ENCODE measurements at places on chromosomes 4 and X.

DNA sequence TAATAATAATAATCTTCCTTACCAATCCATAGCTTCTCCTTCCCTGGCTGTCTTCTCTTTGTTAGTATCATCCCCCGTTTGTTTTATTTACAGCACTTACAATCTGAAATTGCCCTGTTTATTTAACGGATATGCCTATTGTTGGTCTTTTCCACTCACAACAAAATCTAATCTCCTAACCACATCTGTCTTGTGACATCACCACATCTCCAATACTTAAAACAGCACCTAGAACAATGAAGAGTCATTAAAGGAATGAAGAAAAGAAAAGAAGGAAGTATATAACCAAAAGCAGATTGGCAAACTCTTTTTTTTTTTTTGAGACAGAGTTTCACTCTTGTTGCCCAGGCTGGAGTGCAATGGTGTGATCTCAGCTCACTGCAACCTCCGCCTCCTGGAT is 38.7 kb upstream of the JADE1 start:
- DNase-seq = no peak

DNA sequence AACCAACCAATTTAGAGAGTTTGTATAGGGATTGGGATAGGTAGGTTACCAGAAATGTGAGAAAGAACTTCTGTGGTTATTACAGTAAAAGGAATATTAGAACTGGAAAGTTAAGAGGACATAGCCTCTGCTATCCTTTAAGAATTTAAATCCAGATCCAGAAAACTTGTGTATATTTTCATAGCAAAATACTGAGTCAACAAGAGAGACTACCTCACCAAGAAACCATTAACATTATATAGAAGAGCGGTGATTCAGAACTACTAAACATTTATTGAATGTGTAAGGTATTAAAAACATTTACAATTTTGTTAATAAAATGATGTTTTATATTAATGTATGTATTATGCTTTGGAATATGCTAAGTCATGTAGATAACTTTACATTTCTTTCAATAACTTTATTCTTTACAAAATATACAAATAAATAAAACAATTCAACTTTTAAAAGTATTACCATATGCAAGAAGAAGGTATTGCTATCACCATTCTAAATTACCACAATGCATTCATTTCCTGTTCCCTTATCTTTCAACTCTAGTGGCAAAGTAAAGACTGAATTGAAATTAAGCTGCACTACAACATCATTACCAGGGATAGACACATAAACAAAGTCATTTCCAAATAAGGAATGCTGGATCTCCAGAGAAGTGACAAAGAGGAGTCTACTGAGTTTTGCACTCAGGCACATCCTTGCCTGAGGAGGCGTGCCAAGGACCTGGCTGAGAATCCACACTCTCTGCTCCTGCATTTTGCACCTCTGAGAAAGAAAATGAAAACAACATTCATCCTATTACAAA is 6.1 kb upstream of the BDH2 start:
- DNase-seq = no peak

DNA sequence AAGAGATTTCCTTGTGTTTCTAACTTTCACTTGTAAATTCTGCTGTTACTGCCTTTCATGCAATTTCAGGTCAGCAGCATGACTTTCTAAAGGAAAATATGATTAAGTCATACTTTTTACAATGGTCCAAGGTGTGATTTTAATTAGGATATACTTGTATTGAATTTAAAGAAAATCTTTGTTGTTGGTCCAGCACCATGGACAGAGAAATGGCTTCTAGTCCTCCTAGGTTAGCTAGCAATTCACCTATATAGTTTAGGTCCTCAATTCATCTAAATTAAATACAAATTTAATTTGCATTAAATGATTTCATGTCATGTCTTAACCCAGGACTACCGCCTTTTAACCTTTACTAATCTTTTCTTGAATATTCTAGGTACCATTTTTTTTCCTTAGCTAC is 304.9 kb upstream of the RPS6KA3 start:
- DNase-seq = no peak

DNA sequence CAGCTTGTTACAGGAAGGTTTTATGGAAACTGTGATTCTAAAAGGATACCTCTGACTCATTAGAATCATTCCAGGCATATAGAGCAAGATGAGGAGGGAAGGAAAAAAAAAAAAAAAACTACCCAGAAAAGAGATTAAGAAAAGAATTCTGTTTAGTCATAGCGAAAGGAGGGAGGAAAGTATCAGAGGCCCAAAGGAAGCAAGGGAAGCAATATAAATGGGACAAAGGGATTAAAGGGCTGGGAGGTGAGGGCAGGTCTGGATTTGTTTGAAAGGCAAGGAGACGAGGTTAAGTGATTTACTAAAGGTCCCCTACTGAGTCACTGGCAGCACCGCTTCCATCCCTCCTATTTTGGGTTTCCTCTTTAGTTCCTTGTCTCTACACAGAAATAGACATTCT is 88.6 kb upstream of the IL1RAPL1 start:
- DNase-seq = no peak

GRCh38 chrX:31633349-31633748 is 561.5 kb upstream of the FTHL17 start:
- no peak for DNase-seq

DNA sequence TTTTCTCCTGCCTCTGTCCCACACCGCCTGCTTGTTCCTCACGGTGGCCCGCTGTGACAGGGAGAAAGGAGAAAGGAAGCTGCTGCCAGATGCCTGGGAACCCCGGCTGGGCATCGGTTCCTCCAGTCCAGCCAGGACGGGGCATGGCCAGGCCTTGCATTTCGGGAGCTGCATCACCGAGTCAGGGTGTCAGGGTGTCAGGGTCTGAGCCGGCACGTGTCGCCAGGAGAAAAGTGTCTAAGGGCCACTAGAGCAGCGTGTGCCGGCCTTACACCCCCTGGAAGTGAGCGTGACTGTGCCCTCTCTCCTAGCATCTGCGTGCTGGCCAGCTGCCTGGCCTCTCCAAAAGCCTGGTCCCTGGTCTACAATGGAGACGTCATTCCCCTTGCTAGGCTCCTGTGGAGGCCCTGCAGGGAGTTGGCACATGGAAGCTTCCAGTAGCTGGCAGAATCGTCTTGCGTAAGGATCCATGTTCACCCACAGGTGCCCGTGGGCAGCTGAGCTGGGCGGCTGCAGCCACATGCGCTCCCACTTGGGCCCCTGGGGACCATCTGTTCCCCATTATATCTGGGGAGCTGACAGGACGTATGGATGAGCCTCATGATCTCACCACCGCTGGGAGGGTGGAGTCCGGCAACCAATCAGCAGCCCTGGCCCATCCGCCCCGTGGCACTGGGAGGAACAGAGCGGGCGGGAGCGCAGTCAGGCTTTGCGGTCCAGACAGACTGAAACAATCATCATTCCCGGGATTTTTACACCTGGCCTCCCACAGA is 39.9 kb upstream of the HMX1 start:
- DNase-seq = peak; percentile 5

- DNase-seq = no peak
These were observed 27.9 kb upstream of the GABRA2 start for GRCh38 chr4:46417848-46418247.

DNA sequence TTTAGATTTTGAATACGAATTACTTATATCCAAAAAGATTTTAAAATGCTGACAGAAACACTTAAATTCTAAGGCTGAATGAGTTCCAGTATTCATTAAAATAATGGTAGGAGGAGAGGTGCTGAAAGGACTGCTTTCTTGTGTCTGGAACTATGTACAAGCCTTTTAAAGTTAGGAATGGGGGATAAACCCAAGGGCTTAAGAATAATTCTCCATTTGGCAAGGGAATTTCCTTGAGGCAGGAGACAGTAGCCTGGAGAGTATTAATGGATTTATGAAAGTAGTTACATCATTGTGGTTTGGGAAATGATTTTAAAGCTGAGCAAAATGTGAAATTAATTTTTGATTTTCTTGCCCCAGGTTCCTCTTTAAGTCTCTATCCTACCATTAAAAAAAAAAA is 266.5 kb upstream of the KCNIP4 start:
- DNase-seq = no peak

GRCh38 chr4:14076776-14077175 is 449.3 kb upstream of the BOD1L1 start:
- DNase-seq = no peak

DNA sequence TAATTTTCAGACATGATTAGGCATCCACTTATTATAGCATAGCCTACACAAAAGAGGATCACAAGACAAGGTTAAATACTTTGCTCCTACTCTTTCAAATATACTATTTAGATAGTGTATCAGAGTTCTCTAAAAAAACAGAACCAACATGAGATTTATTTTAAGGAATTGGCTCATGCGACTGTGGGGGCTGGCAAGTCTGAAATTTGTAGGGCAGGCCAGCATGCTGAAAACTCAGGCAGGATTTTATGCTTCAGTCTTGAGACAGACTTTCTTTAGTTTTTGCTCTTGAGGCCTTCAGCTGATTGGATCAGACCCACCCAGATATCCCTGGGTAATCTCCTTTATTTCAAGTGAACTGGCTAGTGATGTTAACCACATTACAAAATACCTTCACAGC is 169.5 kb downstream of the MAML3 start:
- DNase-seq = no peak

DNA sequence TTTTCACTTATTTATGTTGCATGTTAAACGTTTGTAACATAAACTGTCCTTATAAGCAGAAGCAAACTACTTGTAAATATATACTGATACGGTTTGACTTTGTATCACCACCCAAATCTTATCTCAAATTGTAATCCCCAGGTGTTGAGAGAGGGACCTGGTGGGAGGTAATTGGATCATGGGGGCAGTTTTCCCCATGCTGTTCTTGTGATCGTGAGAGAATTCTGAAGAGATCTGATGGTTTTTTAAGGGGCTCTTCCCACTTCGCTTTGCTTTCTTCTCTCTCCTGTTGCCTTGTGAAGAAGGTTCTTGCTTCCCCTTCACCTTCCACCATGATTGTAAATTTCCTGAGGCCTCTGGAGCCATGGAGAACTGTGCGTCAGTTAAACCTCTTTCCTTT is 87.1 kb upstream of the MAPK10 start:
- no peak for DNase-seq

- DNase-seq = no peak
These were observed 23.9 kb upstream of the TMSB4X start for GRCh38 chrX:12950851-12951594.

- peak; percentile 16 for DNase-seq
These were observed 1.5 kb downstream of the TRIM2 start for GRCh38 chr4:153205757-153206156.

DNA sequence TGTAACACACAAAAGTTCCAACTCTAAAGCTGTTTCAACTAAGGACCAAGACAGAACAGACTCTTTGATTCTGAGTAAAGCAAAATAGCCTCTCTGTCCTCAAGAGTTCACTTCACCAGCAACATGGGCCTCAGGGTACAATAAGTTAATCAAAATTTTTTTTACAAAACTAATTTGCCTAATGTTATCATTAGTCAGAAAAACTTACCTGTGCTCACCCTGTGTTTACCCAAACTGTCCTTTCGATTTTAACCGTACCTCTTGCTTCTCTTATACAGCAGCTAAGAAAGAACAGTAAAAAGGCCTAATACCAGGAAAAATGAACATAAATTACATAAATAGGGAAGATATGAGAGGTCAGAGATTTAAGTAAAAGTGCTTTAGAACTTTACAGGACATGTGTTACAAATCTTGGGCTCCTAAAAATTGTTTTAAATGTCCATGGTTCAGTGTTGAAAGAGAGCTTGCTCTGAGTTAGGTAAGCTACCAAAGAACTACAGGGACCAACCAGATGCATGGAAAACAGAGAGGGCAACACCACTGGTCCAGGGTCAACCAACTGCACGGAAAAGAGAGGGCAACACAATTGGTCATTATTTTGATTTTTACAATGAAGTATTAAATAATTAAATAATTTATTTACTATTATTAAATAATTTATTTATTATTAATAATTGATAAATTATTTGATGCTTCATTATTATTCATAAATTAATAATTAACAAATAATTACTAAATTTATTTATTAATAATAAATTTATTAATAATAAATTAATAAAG is 73.1 kb downstream of the FAT1 start:
- no peak for DNase-seq

All from kidney (tissue), 22 donors.